ENCODE measurements at places on chromosomes 1 and 21. TPM values are rescaled to one million over a fixed set of nuclear protein-coding genes. Genes with fewer than 3 reads are reported as not detected.

DNA sequence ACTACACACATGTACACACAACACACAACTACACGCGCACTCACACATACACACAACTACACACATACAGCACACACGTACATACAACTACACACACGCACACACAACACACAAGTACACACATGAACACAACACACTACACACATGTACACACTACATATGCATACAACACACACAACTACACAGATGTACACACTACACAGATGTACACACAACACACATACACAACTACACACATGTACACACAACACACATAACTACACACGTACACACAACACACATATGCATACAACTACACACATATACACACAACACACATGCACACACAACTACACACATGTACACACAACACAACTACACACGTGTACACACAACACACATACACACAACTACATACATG is 318.6 kb downstream of the CAMTA1 start:
- no peak for DNase-seq

DNA sequence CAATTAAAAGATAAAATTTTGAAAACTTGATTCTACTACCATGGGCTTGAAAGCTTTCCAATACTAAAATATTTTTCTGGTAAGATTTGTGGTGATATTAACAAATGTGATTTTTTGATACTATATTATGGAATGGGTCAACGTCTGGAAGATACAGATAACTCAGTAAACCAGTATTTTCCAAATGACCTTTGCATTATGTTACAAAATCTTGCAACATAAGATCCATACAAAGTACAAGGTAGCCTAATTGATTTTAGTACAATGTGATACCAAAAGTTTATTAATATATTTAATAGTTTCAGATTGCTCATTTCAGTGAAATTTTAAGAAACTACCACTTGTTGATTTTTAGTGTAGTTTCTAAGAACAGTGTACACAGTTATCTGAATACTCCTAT is 236.2 kb downstream of the KIF26B start:
- DNase-seq: no peak

DNA sequence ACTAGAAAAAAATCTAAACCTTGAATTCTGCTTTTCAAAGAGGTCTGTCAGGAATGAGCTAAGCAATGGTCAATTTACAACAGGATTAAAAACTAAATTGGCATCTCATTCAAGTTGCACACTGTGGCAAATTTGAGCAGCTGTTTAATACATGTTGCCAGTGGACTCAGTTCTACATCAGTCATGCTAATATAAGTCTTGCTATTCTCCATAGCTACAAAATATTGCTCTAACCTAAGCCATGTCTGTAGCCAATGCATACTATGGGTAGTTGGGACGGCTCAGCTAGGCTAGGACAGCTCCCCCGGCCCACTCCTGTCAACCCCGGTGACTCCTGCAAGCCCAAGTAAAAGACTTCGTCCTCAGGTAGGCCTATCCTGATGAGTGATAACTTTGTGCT is 10.9 kb upstream of the VAV3 start:
- no peak for DNase-seq

GRCh38 chr1:107692580-107693345 is 272.2 kb downstream of the VAV3 start:
- DNase-seq: no peak

- DNase-seq: no peak
Observed at GRCh38 chr1:31658721-31659120, 14.0 kb upstream of the PEF1 start.

GRCh38 chr1:56263908-56264307 is 315.5 kb downstream of the PLPP3 start:
- no peak for DNase-seq

The NOL9 gene
- total RNA-seq: 11.1 TPM

- no peak for DNase-seq
Observed at GRCh38 chr1:101588677-101589076, 351.9 kb downstream of the S1PR1 start.

DNA sequence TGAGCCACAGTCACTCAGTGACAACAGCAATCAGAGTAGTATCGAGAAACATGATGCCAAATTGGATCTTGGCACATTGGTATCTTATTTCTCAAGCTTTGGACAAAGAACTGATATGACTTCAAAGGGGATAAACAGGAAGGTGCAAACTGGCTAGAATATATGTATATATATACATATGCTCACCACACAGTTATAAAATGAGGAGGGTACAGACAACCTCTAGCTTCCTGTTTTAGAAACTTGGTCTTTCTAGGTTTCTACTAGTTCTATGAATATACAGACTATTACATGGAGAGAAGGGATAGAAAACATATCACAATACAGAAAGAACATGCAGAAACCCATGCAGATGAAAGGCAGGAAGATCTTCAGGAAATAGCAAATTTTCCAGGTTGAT is 292.1 kb upstream of the SNX7 start:
- DNase-seq: no peak

DNA sequence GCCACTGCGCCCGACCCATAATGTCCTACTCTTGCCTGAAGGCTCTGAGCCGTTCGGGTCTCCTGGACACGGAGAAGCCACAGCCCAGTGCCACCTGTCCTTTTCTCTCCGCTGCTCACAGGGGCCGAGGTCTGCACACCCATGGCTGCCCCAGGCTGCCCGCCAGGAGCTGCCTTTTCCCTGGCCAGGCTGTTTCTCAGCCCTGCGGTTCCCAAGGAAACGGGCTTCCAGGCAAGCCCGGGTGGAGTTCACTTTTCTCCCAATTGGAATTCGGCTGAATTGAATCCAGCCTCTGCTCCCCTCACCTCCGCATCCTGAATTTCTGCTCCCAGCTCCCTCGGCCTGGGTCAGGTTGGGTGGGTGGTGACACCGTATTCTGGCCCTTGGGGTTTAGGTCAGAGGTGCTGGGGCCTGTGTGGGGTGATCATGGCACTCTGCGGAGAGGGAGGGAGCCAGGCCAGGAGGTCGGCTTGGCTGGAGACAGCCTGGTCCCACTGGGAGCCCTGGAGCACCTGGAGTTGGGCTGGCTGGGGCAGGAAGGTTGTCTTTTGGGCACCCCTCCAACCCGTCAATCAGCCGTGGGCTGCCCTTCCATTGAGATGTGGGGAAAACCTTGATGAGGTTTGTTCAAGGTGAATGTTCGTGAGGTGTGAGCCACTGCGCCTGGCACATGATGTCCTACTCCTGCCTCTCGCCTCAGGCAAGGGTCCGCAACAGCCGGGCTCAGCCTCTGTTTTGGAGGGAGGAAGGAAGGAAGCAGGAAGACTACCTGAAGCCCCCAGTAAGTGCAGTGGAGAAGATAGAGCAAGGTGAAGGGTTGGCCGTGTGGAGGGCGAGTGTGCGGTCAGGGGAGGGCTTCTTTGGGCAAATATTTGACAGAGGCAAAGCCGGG is 25.1 kb downstream of the RRP1 start:
- no peak for DNase-seq

GRCh38 chr1:87760155-87760554 is 431.5 kb downstream of the LMO4 start:
- DNase-seq: no peak

The DMBX1 gene
- total RNA-seq: not detected

The IL10 gene
- total RNA-seq: 0.18 TPM

- no peak for DNase-seq
Observed at GRCh38 chr1:240294566-240294965, 202.9 kb downstream of the FMN2 start.

DNA sequence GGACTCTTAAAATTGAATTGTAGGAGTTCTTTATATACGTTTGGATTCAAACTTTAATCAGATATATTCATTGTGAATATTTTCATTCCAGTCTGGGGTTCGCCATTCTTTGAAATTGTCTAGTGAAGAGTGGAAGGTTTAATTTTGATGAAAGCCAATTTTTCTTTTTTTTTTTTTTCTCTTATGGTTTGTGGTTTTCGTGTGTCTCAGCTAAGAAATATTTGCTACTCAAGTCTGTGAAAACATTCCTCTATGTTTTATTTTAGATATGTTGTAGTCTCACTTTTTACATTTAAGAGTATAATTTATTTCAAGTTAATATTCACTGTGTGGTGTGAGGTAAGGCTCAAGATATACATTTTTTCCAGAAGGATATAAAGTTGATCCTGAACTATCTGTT is 220.5 kb downstream of the KCNT2 start:
- DNase-seq: no peak

The GOLT1A gene
- total RNA-seq: 63.9 TPM
